Karpas-422 (cell line): ENCODE measurements at places on chromosomes 7 and 10. TPM values are rescaled to one million over a fixed set of nuclear protein-coding genes. Genes with fewer than 3 reads are reported as not detected.

Gene CYP2C9
- total RNA-seq = not detected in 2 replicates

Gene ABCB1
- not detected in 2 replicates for total RNA-seq

Gene CRTAC1
- total RNA-seq = not detected in 2 replicates

Gene STRIP2
- total RNA-seq = 0.15 and 0.22 TPM in 2 replicates

Gene SEC61A2
- 6.6 and 17.7 TPM in 2 replicates for total RNA-seq
